Stomach (tissue), 19 donors: ENCODE measurements at places on chromosomes 3 and 15.

DNA sequence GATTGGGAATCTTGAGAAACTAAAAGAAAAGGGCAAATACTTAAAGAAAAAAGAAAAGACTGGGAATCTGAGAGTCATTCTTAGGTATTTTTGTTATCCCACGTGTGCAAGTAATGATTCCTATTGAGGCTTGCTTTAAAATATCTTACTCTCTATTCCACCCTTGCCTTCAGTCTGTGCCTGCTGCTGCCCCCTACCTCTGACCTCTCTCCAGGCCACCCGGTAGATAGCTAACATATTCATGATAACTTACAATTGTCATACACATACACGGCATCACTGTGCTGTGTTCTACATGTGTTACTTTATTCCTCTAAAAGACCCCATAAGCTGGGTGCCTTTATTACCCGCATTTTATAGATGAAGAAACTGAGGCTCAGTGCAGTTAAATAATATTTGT, 27.8 kb upstream of the ATP13A3 start:
- DNase-seq: no peak

GRCh38 chr15:31905054-31905453, 125.3 kb upstream of the CHRNA7 start:
- DNase-seq: peak; percentile 6

DNA sequence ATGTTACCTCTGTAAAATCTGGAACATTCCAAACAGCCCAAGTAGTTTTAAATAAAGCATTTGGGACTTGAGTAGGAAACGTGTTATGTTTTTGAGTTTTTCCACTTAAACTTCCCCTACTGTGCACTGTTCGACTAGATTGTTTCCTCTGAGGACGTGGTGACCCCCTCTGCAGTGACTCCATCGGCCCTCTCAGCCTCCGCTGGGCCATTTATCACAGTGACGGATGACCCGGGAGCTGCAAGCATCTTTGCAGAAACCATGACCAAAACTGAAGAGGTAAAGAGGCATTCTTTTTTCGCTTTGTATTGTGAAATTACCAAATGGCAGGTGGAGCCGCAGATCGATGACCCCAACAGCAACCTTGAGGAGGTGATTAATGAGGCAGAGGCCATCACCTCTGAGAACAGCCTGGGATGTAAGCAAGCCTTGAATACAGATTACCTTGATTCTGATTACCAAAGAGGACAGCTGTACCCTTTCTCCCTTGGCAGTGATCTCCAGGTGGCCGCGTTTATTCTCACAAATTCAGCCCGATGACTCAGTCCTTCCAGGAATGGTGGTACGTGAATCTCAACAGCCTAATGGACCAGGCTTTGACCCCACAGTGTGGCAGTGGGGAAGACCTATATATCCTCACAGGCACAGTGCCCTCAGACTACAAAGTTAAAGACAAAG, 79.1 kb upstream of the FAN1 start:
- no peak for DNase-seq

DNA sequence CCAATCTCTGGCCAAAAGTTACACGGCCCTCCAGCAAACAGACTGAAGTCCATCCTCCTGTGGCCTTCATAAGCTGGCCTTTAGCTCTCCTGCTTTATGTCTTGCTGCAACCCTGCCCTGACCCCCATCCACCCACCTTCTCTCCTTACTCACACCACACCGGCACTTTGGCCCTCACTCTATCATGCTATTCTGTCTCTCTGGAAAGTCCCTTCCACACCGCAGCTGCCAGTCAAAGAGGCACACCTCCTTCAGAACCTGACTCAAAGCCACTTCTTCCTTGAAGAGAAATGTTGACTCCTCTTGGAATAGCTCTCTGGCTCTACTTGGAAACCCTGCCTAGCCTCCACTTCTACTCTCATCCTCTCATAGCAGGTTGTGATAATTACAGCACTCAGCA, 4.5 kb downstream of the GPR156 start:
- DNase-seq: no peak

DNA sequence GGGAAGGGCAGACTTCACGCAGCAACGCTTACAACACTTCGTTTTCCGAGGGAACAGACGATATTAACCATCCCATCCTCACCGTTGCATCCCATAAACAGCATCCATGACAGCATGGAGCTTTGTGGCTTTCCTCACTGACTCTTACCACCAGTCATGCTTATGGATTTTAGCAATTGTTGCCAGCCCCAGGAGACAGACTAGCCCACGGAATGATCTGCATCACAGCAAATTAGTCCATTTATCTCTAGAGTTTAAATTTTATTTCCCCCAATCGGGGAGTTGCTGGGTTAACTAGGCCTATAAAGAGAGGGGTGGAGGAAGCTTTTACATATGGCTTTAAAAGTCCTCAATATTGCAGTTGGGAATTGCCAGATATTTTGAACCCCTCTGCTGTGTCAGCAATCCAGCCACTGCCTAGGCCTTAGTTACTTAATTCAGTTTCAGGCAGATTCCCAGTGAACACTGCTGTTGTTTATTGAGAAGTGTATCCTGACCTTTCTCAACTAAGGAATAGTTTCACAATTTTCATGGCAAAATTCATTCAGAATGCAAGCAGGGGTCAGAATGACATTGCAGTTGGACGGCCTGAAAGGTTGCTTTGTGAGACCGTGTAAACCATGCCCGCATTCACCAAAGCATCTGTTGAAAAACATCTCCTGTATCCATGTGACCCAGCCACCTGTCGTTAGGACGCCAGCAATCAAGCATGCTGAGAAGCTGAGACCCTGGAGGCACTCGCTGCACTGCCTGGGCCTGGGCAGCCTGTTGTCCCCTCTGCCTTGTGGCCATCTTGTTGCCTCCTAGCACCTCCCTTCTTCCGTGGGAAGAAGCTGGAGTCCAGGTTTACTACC, 397.4 kb upstream of the TPM1 start:
- no peak for DNase-seq

- no peak for DNase-seq
Observed at GRCh38 chr3:194194051-194194756, 58.3 kb downstream of the HES1 start.

GRCh38 chr15:29849218-29849617, 26.9 kb upstream of the TJP1 start:
- DNase-seq: no peak

- no peak for DNase-seq
Observed at GRCh38 chr3:133934996-133935842, 39.5 kb upstream of the RAB6B start.

GRCh38 chr3:122920986-122921385, 106.6 kb downstream of the SEMA5B start:
- no peak for DNase-seq

- DNase-seq: no peak
Observed at GRCh38 chr3:151753846-151754245, 20.1 kb downstream of the AADACL2 start.

GRCh38 chr15:84961114-84961452, 20.6 kb upstream of the PDE8A start:
- no peak for DNase-seq

- DNase-seq: peak; percentile 78
Observed at GRCh38 chr3:52534281-52535183, 875 bp upstream of the NT5DC2 start.

- DNase-seq: no peak
Observed at GRCh38 chr3:197793247-197793646, 2.2 kb downstream of the LRCH3 start.

- no peak for DNase-seq
Observed at GRCh38 chr15:41944313-41944940, 27.9 kb downstream of the EHD4 start.

GRCh38 chr15:29008846-29009245, 123.1 kb downstream of the APBA2 start:
- DNase-seq: no peak

- DNase-seq: no peak
Observed at GRCh38 chr15:81749716-81750375, 296.0 kb downstream of the MEX3B start.

- DNase-seq: no peak
Observed at GRCh38 chr3:54572197-54572895, 355.5 kb downstream of the LRTM1 start.

- DNase-seq: no peak
Observed at GRCh38 chr15:55357774-55358173, 38.8 kb downstream of the PIGB start.

DNA sequence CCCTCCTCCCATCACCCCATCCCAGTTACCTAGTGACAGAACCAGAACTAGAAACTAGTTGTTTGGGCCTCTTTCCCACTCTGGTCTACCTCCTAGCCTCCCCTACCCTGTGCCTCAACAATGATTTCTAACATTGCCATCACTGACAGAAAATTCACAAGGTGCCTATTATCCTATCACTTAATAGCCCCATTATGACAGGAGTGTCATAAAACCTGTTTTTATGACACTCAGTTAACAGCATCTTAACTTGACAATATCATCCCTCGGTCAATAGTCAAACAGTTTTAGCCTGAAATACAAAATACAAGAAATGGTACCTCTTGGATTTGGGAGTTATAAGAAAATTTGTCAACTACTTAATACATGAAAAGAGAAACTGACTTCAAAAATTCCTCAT, 46.5 kb downstream of the ULK4 start:
- no peak for DNase-seq

DNA sequence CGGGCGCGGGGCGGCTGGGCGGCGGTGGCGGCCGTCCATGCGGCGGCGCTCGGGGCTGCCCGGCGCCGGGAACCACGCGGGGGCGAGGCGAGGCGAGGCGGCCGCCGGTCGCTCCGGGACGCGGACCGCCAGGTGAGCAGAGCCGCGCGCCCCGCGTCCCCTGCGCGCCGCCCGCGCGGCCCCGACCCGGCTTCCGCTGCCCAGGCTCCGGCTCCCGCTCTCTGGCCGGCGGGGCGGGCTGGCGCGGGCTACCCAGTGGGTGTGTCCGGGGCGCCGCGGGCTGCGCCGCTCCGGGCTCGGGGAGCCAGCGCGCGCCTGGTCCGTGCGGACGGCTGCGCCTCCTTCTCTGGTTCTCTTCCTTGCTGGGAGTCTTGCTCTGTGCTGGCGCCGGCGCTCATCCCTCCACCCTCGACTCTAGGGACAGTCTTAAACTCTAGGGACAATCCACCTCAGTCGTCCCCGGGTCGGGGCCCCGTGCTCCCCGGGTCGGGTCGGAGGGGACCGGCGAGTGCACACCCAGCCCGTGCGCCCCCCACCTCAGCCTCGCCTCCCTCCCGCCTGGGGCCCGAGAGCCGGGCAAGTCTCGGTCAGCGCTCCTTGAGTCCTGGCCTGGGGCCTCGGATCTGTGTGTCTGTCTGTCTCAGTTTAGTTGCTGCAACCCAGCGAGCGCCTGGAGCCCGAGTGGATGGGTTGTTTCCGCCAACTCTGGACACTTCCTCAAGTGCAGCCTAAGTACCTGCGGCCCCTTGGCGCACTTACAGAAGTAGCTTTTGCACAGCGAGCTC, 488 bp downstream of the THSD4 start:
- peak; percentile 77 for DNase-seq

GRCh38 chr3:32374788-32375595, 16.7 kb upstream of the CMTM7 start:
- peak; percentile 89 for DNase-seq

DNA sequence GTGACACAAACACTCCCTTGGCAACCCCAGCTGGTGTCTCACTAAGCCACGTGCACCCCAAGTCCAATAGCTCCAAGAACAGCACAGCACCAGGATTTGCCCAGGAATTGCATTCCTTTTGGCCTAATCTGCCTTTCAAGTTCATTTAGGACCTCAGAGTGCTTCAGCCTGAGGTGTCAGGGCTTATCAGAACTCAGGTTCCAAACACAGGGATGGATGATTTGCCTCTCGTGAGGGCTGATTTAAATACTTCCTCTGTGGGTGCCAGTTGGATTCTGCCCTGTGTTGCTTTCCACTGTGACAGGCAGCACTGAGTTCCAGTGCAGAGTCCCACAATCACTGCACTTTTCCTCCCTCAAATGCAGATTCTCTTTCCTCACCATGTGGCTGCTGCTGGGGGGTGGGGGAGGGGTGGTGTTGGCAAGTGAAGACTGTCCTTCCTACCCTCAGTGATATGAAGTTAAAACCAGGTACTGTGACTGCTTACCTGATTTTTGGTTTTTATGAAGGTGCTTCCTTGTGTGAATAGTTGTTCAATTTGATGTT, 204.3 kb upstream of the STAC start:
- DNase-seq: no peak

GRCh38 chr3:72579191-72579580, 269.1 kb downstream of the SHQ1 start:
- no peak for DNase-seq

DNA sequence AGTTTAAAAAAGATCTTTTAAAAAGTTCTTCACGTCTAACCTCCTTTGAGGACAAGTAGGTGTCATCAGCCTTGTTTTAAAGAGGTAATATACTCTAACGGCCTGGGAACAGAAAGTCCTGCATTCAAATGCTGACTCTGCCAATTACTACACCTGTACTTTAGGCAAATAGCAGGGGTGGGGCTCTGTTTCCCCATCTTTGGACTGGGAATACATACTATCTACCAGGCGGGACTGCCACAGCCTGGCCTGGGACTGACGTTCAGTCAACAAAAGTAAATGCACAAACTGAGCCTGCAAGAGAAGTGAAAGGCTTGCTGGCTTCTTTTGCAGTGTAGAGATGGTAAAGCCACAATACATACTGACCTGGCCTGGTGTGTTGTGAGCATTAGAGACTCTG, 107.6 kb upstream of the SPATA12 start:
- peak; percentile 57 for DNase-seq

DNA sequence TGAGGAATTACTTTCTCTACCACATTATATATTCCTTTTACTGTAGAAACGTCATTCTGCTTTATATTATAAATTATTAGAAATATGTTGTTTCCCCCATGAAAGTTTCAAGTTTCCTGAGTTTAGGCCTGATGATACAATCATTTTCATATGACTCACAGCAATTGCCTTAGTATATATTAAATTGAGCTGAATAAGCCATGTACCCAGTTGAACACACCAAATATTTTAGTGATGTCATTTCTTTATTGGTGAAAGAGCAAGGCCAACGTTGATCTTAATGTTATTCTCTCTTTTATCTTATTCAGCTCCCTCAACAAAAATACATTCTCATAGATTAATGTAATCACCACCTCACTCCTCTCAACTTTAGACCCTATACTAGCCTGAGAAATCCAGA, 30.8 kb downstream of the B3GNT5 start:
- no peak for DNase-seq

- no peak for DNase-seq
Observed at GRCh38 chr3:62710751-62711150, 164.5 kb downstream of the CADPS start.

- DNase-seq: no peak
Observed at GRCh38 chr3:4813909-4814304, 165.3 kb upstream of the BHLHE40 start.
